ENCODE measurements at places on chromosomes 7 and 10.

DNA sequence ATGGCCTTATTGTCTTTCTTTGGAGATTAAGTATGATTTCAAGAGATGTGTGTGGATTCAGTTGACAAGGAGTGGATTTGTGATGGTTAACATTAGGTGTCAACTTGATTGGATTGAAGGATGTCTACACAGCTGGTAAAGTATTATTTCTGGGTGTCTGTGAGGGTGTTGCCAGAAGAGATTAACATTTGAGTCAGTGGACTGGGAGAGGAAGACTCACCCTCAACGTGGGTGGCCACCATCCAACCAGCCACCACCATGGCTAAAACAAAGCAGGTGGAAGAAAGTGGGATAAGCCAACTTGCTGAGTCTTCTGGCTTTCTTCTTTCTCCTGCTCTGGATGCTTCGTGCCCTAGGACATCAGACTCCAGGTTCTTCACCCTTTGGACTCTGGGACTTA lies 76.1 kb downstream of the GPR37 start:
- DNase-seq = no peak

- no peak for DNase-seq
These were observed 431.0 kb upstream of the MKI67 start for GRCh38 chr10:128557149-128557710.

DNA sequence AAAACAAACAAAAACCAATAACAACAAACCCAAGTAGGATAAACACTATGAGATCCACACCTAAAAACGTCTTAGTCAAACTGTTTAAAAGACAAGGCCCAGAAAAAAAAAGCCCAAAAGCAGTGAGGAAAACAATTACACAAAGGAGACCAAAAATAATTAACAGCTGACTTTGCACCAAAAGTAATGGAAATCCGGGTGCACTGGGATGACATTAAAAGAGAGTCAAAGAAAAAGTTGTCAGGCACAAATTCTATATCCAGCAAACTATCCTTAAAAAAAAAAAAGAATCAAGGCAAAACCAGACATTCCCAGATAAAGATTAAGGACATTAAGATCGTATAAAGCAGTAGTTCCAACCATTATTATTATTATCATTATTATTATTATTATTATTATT lies 7.9 kb upstream of the ANKRD26 start:
- no peak for DNase-seq

DNA sequence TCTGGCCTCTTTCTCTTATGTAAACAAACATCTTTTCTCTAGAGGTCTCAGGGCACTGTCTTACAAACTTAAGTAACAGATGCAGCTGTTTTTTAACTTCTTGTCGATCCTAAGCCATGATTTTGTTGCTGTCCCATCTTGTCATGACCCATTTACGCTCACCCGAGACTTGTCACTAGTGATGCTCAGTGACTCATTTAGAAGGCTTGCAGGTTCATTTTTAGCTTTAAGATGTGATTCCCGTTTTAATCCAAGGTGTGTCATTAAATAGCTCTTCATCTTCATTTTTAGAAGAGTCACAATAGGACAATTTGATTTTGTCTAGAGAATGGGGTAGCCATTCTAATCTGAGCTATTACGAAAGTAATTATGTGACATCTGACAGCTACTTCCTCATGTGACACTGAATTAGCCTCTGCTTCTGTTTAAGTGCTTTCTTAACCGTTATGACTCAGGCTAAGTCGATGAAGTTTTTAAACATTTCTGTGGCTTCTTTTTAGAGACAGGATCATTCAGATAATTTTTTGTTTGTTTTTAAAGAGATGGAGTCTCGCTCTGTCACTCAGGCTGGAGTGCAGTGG lies 42.7 kb downstream of the SPDYE5 start:
- DNase-seq = no peak

DNA sequence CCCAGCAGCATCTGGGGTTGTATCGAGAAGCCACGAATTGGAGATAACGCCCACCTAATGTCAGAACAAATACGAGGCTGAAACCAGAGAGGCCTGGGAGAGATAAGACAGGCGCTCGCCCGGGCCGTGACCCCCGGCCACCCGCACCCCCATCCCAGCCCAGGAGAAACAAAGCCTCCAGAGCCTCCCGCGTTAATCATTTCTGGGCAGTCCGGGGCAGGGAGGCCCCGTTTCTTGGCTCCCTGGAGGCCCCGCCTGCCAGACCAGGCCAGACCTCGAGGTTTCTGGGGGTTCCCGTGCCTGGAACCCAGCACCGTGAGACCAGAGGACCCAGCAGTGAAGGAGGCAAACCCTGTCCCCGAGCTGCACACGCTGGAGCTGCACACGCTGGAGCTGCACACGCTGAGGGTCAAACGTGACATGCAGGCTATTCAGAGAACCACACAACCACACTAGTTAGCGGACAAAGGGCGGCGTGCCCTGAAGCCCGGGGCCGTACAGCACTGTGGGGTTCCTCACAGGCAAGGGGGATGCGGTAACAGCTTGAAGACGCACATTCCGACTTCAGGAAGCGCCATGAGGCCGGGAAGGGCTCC lies 53.4 kb downstream of the FOXL3 start:
- no peak for DNase-seq

DNA sequence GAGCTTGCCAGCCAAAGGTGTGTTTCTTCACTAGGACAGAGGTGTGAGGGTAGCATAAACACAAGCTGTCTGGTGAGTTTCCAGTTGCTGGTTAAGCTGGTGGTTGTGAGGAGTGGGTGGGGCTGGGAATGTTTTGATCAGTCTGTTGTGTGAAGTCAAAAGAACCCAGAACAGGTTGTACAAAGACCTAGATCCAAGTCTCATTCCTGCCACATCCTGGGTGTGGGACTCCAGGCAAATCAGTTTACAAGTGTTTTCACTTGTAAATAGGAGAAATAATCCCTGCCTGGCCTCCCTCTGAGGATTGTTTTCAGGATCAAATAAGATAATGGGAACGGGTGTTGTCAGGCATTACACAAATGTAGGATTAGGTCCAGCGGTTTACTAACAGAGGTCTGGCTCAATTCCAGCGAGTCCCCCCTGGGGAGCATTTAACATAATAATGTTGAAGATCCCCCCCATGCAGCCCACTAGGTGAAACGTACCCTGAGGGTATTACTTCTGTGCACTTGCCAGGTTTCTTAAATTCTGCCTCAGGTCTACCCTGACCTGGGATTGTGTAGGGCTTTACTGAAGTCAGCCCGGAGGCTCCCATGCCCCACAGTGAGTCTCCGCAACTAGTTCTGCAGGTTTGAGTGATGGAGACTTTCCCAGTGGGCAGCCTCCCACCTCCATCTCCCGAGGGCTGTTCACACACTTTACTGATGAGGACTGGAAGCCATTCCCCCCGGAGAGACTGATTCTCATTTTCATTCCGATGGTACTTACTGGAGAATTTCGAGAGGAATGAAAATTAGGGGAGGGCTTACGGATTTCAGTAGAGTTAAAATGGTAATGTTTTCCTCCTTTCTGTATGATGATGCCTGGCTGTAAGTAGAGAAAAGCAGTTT lies 2.7 kb upstream of the FRAT2 start:
- DNase-seq = no peak

DNA sequence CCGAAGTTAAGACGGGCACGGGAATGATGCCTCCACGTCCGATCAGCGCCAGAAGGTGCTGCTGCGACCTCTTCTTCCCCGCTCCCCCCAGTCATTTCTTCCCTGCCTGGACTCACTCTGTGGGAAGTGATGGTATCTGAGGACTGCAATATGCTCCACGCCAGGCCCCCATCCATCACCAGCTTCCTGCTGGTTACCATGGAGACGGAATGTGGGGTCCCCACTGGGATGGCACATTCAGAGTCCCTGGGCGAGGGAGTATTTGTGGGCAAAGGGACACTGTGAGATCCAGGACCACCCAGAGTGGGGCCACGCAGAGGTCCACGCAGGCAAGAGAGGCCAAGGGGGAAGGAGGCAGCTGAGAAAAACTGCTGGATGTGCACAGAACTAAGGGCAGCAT lies 39.7 kb downstream of the CARD11 start:
- no peak for DNase-seq

DNA sequence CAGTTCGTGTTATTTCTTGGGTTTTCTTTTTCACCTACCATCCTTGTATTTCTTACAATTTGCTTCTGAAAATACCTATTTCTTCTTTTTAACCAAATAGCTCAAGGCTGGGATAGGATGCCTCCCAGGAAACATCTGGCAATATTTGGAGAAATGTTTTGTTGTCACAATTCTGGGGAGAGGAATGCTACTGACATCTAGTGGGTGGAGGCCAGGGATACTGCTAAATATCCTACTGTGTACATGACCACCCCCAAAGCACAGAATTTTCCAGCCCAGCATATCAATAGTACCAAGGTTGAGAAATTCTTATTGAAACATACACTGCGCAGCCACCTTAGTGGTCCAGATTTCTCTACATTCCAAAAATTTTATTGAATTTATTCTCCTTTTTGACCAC lies 55.5 kb downstream of the CNTNAP2 start:
- no peak for DNase-seq

- no peak for DNase-seq
These were observed 81.5 kb downstream of the ZNF22 start for GRCh38 chr10:45082176-45082575.

DNA sequence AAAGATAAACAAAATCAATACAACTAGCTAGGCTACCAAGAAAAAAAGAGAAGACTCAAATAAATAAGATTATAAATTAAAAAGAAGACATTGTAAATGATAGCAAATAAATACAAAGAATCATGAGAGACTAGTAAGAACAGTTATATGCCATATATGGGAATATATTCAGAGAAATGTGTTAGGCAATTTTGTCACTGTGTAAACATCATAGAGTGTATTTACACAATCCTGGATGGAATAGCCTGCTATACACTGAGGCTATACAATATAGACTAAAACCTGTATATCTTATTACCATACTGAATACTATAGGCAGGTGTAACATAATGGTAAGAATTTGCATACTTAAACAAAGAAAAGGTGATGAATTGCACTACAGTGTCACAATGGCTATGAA lies 717.4 kb downstream of the PARD3 start:
- no peak for DNase-seq

GRCh38 chr7:2038931-2039728 lies 193.6 kb downstream of the MAD1L1 start:
- no peak for DNase-seq

DNA sequence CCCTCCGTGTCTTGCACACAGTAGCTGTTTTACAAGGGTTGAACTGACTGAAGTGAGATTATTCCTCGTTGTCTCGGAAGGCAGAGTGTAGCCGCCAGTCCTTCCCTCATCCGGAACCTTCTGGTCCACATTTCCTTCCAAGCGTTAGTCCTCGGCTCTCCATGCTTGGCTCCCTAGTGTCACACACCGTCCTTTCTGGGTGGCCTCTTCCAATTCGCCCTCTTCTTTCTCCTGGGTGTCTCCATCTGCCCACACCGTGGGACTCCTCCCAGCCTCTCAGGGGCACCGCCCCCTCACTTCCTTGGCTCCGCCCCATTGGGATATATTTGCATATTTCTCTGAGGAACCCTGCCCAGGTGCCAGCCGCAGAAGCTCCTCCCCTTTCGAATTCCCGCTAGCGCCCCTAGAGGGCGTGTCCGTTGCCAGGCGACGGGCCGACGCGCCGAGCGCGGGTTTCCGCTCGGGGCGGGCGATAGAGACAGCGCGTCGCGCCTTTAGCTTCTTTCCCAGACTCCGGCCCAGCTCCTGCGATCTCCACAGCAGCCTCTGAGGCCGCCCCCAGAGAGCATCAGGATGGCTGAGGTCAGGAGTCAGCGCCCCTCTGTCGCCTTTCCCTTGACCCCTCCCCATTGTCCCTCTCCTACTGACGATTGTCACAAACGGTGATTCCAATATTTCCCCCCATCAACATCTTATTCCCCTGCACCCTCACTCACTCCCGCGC lies at the start of gene CFAP58:
CFAP58 (plus strand) TSS at position 509 of the 724 bp plus-strand sequence; CDS start at position 574, 65 bp downstream.
- no peak for DNase-seq

DNA sequence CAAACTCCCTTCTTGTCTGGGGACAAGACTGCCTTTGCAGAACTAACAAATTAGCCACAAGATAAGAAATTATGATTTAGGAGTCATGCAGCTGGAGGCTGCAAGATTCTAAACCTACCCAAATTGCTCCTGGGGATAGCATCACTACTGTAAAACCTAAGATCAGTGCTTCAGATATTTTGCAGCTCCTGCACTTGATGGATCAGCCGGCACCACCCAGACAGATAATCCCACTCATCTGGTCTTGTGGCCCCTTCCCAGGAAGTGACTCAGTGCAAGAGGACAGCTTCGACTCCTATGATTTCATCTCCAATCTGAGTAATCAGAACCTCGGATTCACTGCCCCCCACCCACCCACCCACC lies 181.9 kb downstream of the AKR1D1 start:
- DNase-seq = no peak

DNA sequence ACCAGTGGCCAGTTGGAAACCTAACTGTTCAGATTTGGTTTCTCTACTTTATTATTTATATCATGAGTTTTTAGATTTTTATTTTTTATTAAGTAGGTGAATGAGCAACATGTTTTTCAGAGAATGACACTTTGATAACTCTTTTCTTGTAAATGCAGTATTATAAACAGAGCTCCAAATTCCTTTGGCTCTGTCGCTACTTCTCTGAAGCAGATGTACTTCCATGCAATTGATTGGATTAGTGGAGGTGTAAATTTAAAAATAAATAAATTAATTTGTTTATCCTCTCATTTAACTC lies 34.3 kb upstream of the ICA1 start:
- DNase-seq = no peak

DNA sequence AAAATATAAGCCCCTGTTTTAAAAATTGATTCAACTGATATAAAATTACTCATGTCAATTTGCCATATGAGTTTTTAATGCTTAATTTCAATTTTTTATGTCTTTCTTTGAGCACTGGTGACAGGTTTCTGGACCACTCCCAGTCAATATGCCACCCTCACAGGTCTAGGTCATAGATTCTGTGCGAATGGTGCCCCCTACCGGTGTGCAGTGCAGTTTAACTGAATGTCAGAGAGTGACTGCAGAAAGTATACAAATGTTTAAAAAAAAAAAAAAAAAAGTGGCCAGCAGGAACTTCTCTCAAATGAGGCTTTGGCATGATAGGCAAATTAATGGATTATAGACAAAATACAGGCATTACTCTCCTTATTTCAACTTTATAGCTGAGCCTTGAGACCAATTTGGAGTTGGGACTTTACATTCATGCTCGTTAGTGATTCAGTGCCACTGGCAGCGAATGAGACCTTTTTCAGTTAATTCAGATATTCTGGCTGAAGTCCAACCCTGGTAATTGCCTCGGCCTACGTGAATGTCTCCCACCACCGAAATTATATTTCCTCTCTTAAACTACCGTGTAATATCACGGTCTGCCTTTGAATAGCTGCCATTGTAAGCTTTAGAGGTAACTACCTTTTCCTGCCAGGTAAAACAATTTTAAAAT lies 427.6 kb downstream of the PHTF2 start:
- peak; percentile 19 for DNase-seq

DNA sequence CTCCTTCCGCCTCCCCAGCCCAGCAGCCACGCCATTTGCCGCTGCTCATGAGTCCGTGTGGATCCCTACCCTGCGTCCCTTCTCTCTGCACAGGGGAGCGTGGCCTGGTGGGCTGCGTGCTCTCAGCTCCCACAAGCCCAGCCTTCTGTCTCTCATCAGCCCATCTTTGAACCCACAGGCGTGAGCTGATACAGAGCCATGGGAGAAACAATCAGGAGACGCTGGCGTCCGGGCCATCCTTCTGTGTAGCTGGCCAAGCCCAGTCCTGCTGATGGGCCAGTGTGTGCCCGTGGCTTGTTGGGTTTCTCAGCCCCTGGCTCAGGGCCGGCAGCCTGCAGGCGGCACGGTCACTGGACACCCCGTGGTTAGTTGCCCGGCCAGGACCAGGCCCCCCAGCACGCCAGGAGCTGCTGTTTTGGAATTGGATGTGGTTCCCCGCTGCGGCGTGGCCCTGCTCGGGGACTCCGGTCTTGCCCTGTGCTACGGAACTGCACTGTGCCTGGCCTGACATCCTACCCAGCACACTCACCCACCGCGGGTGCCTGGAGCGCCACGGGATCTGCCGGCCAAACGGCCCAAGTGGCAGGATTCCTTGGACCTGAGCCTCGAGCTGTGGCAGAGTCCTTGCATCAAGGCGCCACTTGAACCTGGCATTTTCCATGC lies 88.9 kb downstream of the ELFN1 start:
- no peak for DNase-seq
